Stimulated activated CD4-positive, alpha-beta T cell treated with anti-CD3 and anti-CD28 coated beads, Interleukin-1b, Interleukin-23, amount 100 ng/mL, for 48 hours (primary cell): ENCODE measurements at places on chromosomes 11 and 22.

GRCh38 chr11:57663975-57664374 is 3.9 kb upstream of the ZDHHC5 start:
- no peak for DNase-seq

DNA sequence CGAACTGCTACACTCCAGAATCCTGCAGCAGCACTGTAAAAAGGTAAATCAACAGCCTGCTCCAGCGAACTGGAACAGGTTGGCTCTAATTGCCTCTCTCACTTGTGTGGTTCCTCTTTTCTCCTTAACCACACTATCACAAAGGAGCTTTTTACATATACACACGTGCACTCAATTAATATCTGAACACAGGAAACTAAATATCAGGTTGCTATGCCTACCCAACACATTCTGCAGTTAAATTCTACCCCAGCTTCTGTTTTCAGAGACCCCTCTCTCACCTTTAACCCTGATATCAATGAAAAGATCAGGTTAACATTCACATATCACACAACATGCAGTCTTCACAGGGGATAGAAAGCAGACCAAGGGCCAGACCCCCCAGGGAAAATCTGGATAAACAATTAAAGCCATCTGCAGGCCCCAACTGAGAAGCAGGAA is 11.0 kb downstream of the RBFOX2 start:
- DNase-seq: no peak

GRCh38 chr11:64339754-64340408 is at the start of gene CCDC88B:
TSS of gene CCDC88B (plus strand) at chr11:64340204. CDS start at chr11:64340267, 63 bp downstream.
- DNase-seq: peak; percentile 85

DNA sequence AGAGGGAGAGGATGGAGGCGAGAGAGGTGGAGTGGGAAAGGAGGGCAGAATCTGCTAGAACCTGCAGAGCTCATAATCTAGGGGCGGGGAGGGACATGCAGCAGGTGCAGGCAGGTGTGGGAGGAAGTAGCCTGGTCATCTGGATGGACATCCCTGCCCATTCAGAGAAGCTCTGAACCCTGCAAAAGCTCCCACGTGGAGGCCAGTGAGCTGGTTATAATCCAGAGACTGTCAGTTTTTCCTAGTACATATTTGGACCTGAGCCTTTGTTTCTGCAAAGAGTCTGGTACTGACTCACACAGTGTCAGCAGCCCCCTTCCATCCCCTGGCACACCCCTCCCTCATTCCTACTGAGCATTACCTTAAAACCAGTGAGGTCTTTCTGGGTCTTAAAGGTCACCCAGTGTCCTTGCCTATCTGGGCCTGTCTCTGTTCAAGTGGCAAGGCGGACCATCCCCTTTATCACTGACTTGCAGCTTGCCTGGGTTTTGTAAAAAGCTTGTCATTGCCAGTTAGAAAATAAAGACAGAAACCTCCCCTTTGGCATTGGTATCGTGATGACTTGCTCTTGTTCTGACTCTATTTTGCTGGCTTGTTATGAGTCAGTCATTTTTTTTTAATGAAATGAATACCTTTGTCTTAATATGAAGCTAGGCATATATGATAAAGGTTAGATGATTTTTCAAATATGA is 26.1 kb downstream of the PTPRJ start:
- DNase-seq: peak; percentile 67

DNA sequence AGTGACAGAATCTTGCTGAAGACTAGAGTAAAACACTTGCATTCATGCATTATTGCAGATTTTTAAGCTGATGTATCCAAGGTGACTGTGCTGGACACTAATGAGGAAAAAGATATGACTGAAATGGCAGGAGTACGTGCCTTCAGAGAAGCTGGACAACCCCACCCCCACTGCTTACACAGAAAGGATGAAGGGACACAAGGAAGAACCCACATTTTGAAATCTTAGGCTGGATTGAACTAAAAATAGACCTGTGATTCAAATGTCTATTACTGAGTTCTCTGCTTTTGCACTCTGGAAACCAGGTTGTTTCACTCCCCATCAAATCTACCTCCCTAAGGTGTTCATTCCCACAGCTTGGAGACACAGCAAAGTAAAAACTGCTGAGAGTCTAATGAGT is 117.1 kb downstream of the KCNC1 start:
- no peak for DNase-seq

DNA sequence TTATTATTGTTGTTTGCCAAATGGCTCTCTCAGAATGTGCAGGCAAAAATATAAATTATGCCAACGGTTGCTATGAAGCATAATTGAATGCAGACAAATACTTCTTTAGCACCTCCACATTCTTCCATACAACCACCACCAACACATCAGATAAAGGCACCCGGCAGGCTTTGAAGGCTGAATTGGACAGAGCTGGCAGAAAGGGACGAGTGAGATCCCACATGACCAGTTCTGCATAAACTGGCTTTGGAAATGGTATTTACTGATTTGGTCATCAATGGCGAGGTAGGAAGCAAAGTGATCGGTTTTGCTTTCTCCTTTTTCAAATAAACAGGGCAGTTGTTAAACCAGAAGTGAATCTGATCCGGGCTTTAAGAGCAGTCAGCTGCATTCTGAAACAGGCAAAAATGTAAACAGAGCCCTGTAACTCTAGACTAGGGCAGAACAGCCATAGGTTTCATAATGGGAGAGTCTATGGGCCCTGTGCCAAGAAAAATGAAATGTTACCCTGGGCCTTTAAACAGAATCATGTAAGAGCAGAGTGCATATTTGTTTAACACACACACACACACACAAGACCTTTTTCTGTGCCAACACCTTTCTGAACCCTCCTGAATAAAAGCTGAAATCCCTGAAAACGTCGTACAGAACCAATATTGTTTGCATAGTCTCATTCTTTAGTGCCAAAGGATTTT is 97.7 kb downstream of the MPPED2 start:
- no peak for DNase-seq

DNA sequence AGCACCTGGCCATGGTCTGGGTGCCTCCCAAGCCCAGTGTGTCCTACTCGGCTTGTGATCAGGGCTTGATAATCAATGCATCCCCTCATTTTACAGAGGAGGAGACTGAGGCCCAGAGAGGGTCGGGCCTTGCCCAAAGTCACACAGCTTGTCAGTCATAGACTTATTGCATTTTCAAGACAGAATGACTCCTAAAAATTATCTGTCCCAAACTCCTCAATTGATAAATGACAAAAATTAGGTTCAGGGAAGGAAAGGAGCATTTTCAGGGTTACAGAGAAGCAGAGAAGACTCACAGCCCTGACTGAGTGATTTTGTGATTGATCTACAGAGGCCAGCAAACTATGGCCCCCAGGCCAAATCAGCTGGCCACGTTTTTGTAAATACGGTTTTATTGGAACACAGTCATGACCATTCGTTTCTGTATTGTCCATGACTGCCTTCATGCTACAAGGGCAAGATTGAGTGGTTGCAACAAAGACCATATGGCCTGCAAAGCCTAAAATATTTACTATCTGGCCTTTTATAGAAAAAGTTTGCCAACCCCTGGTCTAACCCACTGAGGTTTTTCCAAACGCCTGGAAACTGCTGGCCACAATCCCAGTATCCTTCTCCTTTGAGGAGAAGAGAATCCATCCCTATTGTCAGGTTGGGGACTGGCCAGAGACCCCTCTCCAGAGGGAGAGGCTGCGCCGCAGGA is 35.1 kb upstream of the NAV2 start:
- no peak for DNase-seq

- no peak for DNase-seq
Observed at GRCh38 chr11:95367726-95368125, 136.7 kb upstream of the SESN3 start.

DNA sequence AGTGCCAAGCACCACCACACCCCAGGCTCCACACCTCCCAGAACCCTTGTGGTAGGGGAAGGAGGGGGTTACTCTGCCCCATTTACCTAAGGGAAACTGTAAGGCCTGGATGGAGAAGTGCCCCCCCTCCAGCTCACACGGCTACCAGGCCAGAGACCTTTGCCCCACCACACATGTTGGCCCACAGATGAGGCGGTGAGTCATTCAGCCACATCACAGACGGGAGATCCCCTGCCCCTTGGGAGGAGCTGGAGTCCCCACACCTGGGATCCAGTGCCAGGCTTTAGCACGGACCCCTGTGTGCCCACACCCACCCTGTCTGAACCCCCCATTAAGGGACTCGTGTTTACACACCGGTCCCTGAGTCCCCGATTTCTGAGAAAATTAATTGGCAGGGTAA is 24.9 kb downstream of the CDKN1C start:
- peak; percentile 37 for DNase-seq

DNA sequence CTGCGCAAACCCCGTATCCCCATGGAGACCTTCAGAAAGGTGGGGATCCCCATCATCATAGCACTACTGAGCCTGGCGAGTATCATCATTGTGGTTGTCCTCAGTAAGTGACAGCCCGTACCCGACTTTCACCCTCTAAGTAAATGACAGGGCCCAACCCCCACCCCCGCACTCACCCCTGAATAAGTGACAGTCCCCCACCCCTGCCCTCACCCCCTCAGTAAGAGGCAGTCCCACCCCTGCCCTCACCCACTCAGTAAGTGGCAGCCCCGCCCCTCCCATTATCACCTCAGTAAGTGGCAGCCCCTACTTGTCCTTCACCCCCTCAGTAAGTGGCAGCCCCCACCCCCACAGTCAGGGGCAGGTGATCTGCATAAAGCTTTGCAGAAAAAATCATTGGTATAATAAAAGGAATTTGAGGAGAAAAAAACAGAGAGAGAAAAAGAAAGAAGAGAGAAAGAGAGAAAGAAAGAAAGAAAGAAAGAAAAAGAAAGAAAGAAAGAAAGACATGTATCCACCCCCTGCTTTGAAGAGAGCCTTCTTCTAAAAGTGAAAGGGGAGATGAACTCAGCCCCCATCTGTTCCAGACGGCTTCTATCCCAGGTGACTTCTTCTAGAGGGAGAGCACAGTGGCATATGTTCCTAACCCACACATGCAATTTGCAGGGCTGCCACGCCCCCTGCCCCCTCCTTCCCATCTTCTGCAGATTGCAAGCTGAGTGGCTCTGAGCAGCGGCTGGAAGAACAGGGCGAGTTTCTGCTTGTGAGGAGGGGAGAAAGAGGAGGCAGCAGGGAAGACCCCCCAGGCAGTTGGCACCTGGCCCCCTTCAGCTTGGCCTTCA is 12.5 kb upstream of the SMIM35 start:
- no peak for DNase-seq
